ENCODE measurements at places on chromosomes 11 and 22. TPM values are rescaled to one million over a fixed set of nuclear protein-coding genes. Genes with fewer than 3 reads are reported as not detected.

GRCh38 chr22:42926104-42926503 is 69.0 kb upstream of the ARFGAP3 start:
- H3K36me3 ChIP-seq: no peaks in the 10 kb centered on the region
- H3K27ac ChIP-seq: peak overlapping the region; percentile 4
- no peak overlapping the region for H3K4me3 ChIP-seq
- no peaks in the 10 kb centered on the region for H3K27me3 ChIP-seq
- peaks cover 43% of the 10 kb centered on the region for H3K4me1 ChIP-seq
- DNase-seq: no peak

Gene SMDT1
- 49.6 TPM for total RNA-seq

Gene BIRC3
- total RNA-seq: 0.50 TPM

DNA sequence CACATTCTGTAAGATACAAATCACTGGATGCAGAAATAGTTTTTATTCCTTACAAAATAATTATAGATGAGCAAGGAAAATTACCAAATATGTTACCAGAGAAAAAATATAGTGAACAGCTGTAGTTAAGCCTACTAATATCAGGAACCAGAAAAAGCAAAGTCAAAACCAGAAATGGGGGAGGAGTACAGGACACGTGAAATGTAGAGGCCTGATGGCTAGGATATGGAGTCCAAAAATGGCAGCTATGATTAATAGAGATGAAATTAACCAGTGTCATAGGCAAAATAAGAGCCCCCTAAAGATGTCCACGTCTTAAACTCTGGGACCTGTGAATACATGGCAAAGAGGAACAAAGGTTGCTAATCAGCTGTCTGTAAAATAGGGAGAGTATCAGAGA is 34.1 kb downstream of the MRE11 start:
- peaks cover 35% of the 10 kb centered on the region for H3K36me3 ChIP-seq
- no peak for DNase-seq
- H3K27me3 ChIP-seq: no peaks in the 10 kb centered on the region
- no peaks in the 10 kb centered on the region for H3K4me1 ChIP-seq
- H3K4me3 ChIP-seq: no peak overlapping the region
- H3K27ac ChIP-seq: no peak overlapping the region

- no peaks in the 10 kb centered on the region for H3K27me3 ChIP-seq
- no peaks in the 10 kb centered on the region for H3K36me3 ChIP-seq
- H3K4me3 ChIP-seq: no peak overlapping the region
- peak; percentile 43 for DNase-seq
- no peak overlapping the region for H3K27ac ChIP-seq
These were observed 40.1 kb upstream of the FLI1 start for GRCh38 chr11:128653801-128654231.

- H3K4me3 ChIP-seq: no peak overlapping the region
- no peaks in the 10 kb centered on the region for H3K27me3 ChIP-seq
- no peak for DNase-seq
- no peak overlapping the region for H3K27ac ChIP-seq
These were observed 205.4 kb downstream of the DBX1 start for GRCh38 chr11:19954899-19955298.

GRCh38 chr22:39682994-39683393 is 112.4 kb downstream of the CACNA1I start:
- peaks cover 3% of the 10 kb centered on the region for H3K4me1 ChIP-seq
- DNase-seq: no peak
- H3K4me3 ChIP-seq: no peak overlapping the region
- H3K27me3 ChIP-seq: no peaks in the 10 kb centered on the region

Gene PRODH
- total RNA-seq: 42.6 TPM

Gene LRRC75B
- 17.6 TPM for total RNA-seq

Gene C11orf87
- 0.23 TPM for total RNA-seq

Gene A4GALT
- total RNA-seq: 16.8 TPM

- H3K27me3 ChIP-seq: no peaks in the 10 kb centered on the region
- H3K4me1 ChIP-seq: peaks cover 24% of the 10 kb centered on the region
- H3K36me3 ChIP-seq: peaks cover 3% of the 10 kb centered on the region
These were observed at the start of gene GPHA2 for GRCh38 chr11:64935359-64936081. Gene GPHA2 (minus strand): TSS chr11:64935893. CDS start chr11:64935460, 433 bp downstream.

Gene PACSIN2
- 64.1 TPM for total RNA-seq

GRCh38 chr11:32960553-32961164 is 55.0 kb upstream of the DEPDC7 start:
- H3K4me3 ChIP-seq: no peak overlapping the region
- peaks cover 66% of the 10 kb centered on the region for H3K36me3 ChIP-seq
- H3K4me1 ChIP-seq: no peaks in the 10 kb centered on the region

Gene C22orf42
- total RNA-seq: 0.78 TPM

DNA sequence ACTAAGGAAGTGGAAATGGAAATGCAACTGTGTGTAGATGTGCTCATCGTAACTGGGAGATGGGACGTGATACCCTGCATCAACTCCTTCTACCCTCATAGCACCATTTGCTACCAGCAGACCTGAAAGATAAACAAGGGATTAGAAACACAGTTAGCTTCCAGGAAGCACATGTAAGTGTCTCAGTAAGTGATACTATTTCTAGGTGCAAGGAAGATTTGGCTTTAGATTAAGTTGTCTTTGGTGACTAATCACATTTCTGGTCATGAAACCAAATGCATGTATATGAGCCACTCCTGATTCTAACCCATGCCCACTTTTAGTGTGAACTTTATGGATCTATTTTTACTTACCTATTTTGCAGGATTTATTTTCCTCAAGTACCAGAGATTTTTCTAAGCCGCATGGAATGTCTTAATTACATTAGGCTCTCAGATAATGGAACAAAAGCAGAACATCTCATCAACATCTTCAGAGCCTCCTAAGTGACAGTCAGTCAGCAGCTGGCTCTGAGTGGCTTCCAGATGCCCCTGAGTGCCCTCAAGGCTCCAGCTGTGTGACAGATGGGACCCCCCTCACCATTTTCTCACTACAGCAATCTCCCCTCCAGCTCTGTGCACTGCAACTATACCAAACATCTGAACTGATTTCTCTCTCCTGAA is 21.2 kb downstream of the SLC5A12 start:
- no peak overlapping the region for H3K27ac ChIP-seq
- H3K4me1 ChIP-seq: peaks cover 12% of the 10 kb centered on the region
- DNase-seq: no peak
- H3K27me3 ChIP-seq: no peaks in the 10 kb centered on the region
- H3K36me3 ChIP-seq: no peaks in the 10 kb centered on the region

Gene NPAS4
- 0.44 TPM for total RNA-seq

Gene RAG2
- not detected for total RNA-seq

- peaks cover 55% of the 10 kb centered on the region for H3K4me1 ChIP-seq
- H3K27me3 ChIP-seq: no peaks in the 10 kb centered on the region
- no peak for DNase-seq
- peak overlapping the region; percentile 31 for H3K4me3 ChIP-seq
- H3K27ac ChIP-seq: peak overlapping the region; percentile 93
These were observed 29.5 kb downstream of the RCOR2 start for GRCh38 chr11:63887386-63887999.

- H3K36me3 ChIP-seq: peaks cover 39% of the 10 kb centered on the region
- H3K27ac ChIP-seq: no peak overlapping the region
- no peak overlapping the region for H3K4me3 ChIP-seq
- H3K27me3 ChIP-seq: no peaks in the 10 kb centered on the region
These were observed 4.4 kb downstream of the TMEM258 start for GRCh38 chr11:61787928-61788491.

Gene RAB39A
- 9.5 TPM for total RNA-seq

DNA sequence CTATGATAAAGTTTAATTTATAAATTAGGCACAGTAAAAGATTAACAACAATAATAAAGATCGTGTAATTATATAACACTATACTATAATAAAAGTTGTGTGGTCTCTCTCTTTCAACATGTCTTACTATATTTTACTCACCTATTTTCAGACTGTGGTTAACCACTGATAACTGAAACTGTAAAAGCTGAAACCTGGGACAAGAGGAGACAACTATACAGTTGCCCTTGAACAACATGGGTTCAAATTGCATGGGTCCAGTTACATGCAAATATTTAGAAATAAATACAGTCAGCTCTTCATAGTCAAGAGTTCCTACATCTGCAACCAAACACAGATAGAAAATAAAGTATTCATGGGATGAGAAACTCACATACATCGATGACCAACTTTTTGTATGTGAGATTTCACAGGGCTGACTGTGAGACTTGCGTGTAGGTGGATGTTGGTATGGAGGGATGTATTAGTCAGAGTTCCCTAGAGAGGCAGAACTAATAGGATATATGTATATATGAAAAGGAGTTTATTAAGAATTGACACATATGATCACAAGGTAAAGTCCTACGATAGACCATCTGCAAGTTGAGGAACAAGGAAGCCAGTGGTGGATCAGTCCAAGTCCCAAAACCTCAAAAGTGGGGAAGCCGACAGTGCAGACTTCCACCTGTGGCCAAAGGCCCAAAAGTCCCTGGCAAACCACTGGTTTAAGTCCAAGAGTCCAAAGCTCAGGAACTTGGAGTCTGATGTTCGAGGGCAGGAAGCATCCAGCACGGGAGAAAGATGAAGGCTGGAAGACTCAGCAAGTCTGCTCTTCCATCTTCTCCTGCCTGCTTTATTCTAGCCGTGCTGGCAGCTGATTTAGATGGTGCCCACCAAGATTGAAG is 359.5 kb downstream of the INSC start:
- no peaks in the 10 kb centered on the region for H3K27me3 ChIP-seq
- H3K36me3 ChIP-seq: no peaks in the 10 kb centered on the region
- no peak overlapping the region for H3K27ac ChIP-seq
- peaks cover 26% of the 10 kb centered on the region for H3K4me1 ChIP-seq
- no peak for DNase-seq

Gene AP1B1
- 71.6 TPM for total RNA-seq

Gene PLEKHA7
- 15.3 TPM for total RNA-seq

GRCh38 chr11:58493676-58494075 is 14.2 kb downstream of the OR5B21 start:
- H3K36me3 ChIP-seq: no peaks in the 10 kb centered on the region
- DNase-seq: no peak
- no peaks in the 10 kb centered on the region for H3K27me3 ChIP-seq
- H3K4me3 ChIP-seq: no peak overlapping the region

DNA sequence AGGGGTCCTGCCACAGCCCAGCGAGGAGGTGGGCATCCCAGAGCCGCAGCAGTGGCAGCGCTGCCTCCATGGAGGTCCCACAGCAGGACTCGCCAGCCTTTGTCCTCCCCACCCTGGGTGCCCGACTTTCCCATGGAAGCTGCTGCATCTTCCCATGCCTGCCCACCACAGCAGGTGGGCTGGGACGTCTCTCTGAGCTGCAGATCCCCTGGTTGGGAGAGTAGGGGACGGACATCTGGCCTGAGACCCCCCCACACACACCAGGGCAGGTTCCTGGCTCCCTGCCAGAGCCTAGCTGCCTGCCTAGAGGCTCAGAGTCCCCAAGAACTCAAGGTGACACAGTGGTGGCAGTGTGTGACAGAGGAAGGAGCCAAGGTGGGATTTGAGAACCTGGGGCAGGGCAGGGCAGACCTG is 21.5 kb upstream of the PRR5 start:
- H3K27me3 ChIP-seq: no peaks in the 10 kb centered on the region
- no peak for DNase-seq
- H3K4me3 ChIP-seq: no peak overlapping the region
- H3K4me1 ChIP-seq: peaks cover 10% of the 10 kb centered on the region
- no peak overlapping the region for H3K27ac ChIP-seq

DNA sequence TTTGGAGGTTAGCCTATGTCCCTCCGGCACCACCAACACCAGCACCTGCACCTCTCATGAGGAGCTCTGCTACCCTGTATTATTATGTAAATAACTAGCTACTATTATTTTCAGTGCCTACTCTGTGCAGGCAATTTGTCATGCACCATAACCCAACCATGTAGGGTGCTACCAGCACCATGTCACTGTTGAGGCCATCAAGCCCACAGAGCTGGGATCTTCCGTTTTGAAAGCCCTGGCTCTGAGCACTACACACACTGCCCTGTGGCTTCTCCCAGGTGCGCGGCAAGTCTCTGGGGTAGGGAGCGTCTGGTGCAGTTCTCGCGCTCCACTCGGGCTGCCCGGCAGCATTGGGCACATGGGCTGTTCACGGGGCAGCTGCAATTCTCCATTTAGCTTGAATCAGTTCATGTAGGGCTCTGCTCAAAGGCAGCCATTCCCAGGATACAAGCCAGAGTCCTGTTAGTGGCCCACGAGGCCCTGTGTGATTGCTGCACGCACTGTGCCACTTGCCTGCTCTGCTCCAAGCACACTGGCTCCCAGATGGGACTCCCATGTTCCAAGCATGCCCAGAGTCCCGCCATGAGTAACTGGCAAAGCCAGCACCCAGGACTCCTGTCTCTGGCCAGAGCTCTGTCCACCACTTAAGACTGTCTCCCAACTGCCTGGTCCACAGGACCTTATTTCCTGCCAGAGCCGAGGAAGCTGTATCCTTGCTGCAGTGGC is 42.5 kb upstream of the CDON start:
- peak overlapping the region; percentile 39 for H3K4me3 ChIP-seq
- no peak for DNase-seq
- H3K27me3 ChIP-seq: peaks cover 3% of the 10 kb centered on the region
- peak overlapping the region; percentile 68 for H3K27ac ChIP-seq
- H3K4me1 ChIP-seq: peaks cover 63% of the 10 kb centered on the region
- no peaks in the 10 kb centered on the region for H3K36me3 ChIP-seq

Gene MMP10
- not detected for total RNA-seq

- H3K4me1 ChIP-seq: no peaks in the 10 kb centered on the region
- H3K4me3 ChIP-seq: no peak overlapping the region
- no peak overlapping the region for H3K27ac ChIP-seq
- DNase-seq: no peak
These were observed 29.8 kb downstream of the LMO1 start for GRCh38 chr11:8233691-8234424.

DNA sequence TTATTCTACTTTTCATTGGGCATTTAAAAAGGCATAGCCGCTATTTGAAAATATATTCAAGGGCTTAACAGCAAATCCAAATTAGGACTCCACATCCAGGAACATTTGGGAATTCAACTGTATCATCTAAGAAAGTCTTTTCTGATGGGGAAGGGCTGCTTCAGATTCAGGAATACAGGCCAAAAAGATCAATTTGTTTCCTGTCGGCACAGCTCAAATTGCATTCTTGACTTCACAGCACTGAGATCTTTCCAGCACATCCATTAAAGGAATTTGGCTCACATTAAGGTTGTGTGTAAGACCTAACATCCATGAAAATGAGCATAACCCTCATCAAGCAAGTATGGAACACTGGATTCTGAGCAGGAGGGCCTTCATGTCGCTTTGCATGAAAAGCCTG is 1169.5 kb upstream of the CCDC90B start:
- DNase-seq: no peak
- H3K27me3 ChIP-seq: no peaks in the 10 kb centered on the region
- H3K27ac ChIP-seq: no peak overlapping the region
- no peaks in the 10 kb centered on the region for H3K36me3 ChIP-seq

GRCh38 chr22:20324139-20324516 is 4.3 kb upstream of the DGCR6L start:
- H3K27ac ChIP-seq: no peak overlapping the region
- no peak overlapping the region for H3K4me3 ChIP-seq
- no peaks in the 10 kb centered on the region for H3K27me3 ChIP-seq
- no peak for DNase-seq

GRCh38 chr11:94150704-94151685 is 22.4 kb downstream of the PANX1 start:
- H3K4me3 ChIP-seq: no peak overlapping the region
- DNase-seq: no peak
- peaks cover 14% of the 10 kb centered on the region for H3K36me3 ChIP-seq
- peaks cover 73% of the 10 kb centered on the region for H3K4me1 ChIP-seq

GRCh38 chr11:73426219-73426850 is 50.1 kb downstream of the RELT start:
- DNase-seq: no peak
- H3K27ac ChIP-seq: peak overlapping the region; percentile 61
- peaks cover 6% of the 10 kb centered on the region for H3K4me1 ChIP-seq
- no peaks in the 10 kb centered on the region for H3K36me3 ChIP-seq
- no peak overlapping the region for H3K4me3 ChIP-seq

GRCh38 chr11:67282876-67283371 is 6.2 kb upstream of the ANKRD13D start:
- H3K27ac ChIP-seq: no peak overlapping the region
- DNase-seq: no peak
- peaks cover 10% of the 10 kb centered on the region for H3K4me1 ChIP-seq

Gene OR2AG1
- not detected for total RNA-seq
